ENCODE measurements at places on chromosomes 1 and 21.

DNA sequence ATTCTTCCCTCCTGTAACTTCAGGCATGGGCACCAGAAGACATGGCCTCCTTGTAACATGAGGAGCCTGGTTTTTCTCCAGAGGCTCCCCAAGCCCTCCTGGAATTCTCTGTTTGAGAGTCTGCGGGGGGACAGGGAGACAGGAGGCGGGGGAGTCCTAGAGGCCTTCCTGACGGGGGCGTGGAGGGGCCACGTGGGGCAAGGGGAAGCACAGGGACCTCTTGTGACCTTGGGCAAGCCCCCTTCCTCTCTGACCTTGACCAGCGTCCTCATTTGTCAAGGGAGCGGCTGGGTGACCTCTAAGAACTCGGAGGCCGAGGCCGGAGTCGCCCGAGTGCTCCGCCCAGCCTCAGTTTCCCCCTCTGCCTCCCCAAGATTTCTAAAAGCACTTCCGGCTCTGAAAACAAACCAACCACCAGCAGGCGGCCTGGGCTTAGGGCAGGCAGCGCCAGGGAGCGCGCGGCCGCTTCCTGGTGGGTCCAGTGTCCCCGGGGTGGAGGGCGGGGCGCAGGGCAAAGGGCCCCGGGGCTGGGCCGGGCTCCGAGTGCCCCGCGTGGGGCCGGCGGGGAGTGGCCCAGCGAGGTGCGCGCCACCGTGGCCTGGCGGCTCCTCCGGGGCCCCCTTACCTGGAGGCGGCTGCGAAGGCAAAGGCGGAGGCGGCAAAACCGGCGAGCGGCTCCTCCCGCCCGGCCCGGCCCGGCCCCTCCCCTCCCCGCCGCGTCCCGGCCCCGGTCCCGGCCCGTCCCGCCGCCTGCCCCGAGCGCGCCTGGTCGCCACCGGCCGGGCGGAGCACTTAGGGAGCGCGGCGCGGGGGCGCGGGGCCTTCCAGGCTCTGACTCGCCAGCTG, at the start of gene TMCO4:
TMCO4 (minus strand) TSS at position 687 of the 846 bp plus-strand sequence. CDS start 19,158 bp downstream, outside the sequence.
- no peaks in the 10 kb centered on the region for H3K36me3 ChIP-seq
- H3K4me1 ChIP-seq = peaks cover 13% of the 10 kb centered on the region
- H3K4me3 ChIP-seq = peak within 1 kb of the TSS; percentile 70
- H3K27ac ChIP-seq = peak within 1 kb of the TSS; percentile 84

- no peak for DNase-seq
- H3K4me1 ChIP-seq = no peaks in the 10 kb centered on the region
- no peak overlapping the region for H3K4me3 ChIP-seq
- H3K27me3 ChIP-seq = no peaks in the 10 kb centered on the region
Measured at GRCh38 chr1:56522680-56523079, 56.7 kb downstream of the PLPP3 start.

GRCh38 chr21:46165098-46165497, 9.7 kb upstream of the FTCD start:
- no peak overlapping the region for H3K4me3 ChIP-seq
- no peaks in the 10 kb centered on the region for H3K4me1 ChIP-seq
- DNase-seq = no peak
- no peak overlapping the region for H3K27ac ChIP-seq
- no peaks in the 10 kb centered on the region for H3K36me3 ChIP-seq
- H3K27me3 ChIP-seq = no peaks in the 10 kb centered on the region

- H3K4me3 ChIP-seq = no peak overlapping the region
- DNase-seq = no peak
- H3K27me3 ChIP-seq = no peaks in the 10 kb centered on the region
Measured at GRCh38 chr1:238681021-238681420, 705.3 kb upstream of the CHRM3 start.

- H3K4me3 ChIP-seq = peak overlapping the region; percentile 85
- peak overlapping the region; percentile 96 for H3K27ac ChIP-seq
- DNase-seq = no peak
- H3K36me3 ChIP-seq = no peaks in the 10 kb centered on the region
Measured at GRCh38 chr1:48472638-48473037, 634 bp upstream of the SPATA6 start.

GRCh38 chr1:38865112-38865715, 5.6 kb upstream of the RRAGC start:
- H3K27ac ChIP-seq = no peak overlapping the region
- no peak for DNase-seq
- H3K27me3 ChIP-seq = no peaks in the 10 kb centered on the region
- H3K4me1 ChIP-seq = no peaks in the 10 kb centered on the region

GRCh38 chr1:36771660-36772284, 262.5 kb downstream of the GRIK3 start:
- peaks cover 23% of the 10 kb centered on the region for H3K27me3 ChIP-seq
- peak; percentile 50 for DNase-seq
- no peak overlapping the region for H3K27ac ChIP-seq
- no peaks in the 10 kb centered on the region for H3K36me3 ChIP-seq
- H3K4me3 ChIP-seq = no peak overlapping the region

DNA sequence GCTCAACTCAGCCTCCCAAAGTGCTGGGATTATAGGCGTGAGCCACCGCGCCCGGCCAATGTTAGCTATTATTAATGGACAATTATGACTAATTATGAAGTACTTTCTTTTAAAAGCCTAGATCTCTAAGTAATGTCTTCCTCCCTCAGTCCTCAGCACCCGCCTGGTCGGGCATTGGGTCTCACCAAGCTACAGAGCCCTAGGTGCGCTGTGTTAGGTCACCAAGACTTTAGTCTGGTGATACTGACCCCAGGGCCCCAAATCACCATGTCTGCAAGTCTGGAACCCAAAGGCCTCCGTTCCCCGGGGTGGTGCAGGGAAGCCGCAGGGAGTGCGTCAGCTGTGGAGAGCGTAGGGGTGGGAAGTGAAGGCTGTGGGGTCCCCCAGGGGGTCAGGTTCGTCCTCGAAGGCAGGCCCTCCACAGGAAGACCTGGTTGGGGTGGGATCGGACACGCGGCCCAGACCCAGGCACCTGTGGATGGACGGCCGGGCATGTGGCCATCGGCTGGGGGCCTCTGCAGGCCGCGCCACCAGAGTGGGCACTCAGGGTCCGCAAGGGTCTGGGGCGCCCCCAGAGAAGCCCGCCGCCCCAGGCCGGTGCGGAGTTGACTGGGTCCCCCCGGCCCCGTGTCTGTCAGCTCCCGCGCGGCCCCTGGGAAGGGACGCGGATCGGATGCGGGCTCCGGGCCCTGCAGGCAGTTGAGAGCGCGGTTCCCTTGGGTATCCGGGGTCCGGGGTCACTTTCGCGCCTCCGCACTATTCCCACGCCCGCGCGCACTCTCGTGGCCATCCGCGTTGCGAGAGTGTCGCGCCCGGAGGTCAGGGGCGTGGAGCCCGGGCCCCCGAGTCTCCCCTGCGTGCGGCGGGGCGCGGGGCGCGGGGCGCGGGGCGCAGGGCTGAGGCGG, 710 bp upstream of the PDXK start:
- DNase-seq = no peak
- peak overlapping the region; percentile 83 for H3K27ac ChIP-seq
- H3K36me3 ChIP-seq = no peaks in the 10 kb centered on the region
- no peaks in the 10 kb centered on the region for H3K27me3 ChIP-seq
- peak overlapping the region; percentile 94 for H3K4me3 ChIP-seq

- no peaks in the 10 kb centered on the region for H3K27me3 ChIP-seq
- DNase-seq = no peak
- H3K4me3 ChIP-seq = no peak overlapping the region
- peaks cover 13% of the 10 kb centered on the region for H3K4me1 ChIP-seq
- no peaks in the 10 kb centered on the region for H3K36me3 ChIP-seq
- no peak overlapping the region for H3K27ac ChIP-seq
Measured at GRCh38 chr1:94339206-94339927, 78.8 kb upstream of the ABCD3 start.

GRCh38 chr1:66282891-66283621, 250.9 kb upstream of the SGIP1 start:
- peaks cover 26% of the 10 kb centered on the region for H3K4me1 ChIP-seq
- no peak overlapping the region for H3K4me3 ChIP-seq
- H3K36me3 ChIP-seq = no peaks in the 10 kb centered on the region
- no peak for DNase-seq
- no peak overlapping the region for H3K27ac ChIP-seq
- no peaks in the 10 kb centered on the region for H3K27me3 ChIP-seq

- H3K27me3 ChIP-seq = no peaks in the 10 kb centered on the region
- no peak overlapping the region for H3K27ac ChIP-seq
- no peaks in the 10 kb centered on the region for H3K4me1 ChIP-seq
- H3K4me3 ChIP-seq = no peak overlapping the region
- H3K36me3 ChIP-seq = no peaks in the 10 kb centered on the region
- DNase-seq = no peak
Measured at GRCh38 chr1:217895841-217896240, 264.7 kb downstream of the SPATA17 start.

DNA sequence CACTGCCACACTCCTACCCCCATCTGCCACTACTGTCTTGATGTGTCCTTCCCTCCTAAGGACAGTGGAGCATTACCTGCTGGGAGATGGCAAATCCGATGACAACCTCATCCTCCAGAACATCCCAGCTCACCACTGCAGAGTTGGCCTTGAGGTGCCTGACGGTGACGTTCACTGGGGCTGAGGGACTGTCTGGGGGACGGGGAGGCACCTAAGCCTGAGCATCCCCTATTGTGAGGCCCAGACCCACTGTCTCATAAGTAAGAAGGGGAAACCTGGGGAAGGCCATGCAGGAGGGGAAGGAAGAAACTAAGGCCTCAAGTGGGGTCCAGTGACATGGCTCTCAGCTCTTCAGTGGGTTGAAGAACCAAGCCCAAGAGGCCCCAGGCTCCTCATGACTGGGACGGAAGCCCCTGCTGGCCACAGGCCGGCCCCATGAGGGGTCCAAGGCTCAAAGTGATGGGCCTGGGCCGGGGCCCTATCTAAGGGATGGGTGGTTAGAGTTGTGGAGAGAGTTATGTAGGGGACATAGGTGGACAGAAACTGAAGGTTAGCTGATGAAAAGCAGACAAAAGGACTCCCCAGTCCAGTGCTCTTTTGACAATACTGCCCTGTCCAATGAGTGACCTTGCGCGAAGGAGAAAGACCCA, 1.8 kb downstream of the FNDC5 start:
- no peak overlapping the region for H3K4me3 ChIP-seq
- H3K36me3 ChIP-seq = peaks cover 7% of the 10 kb centered on the region
- no peak overlapping the region for H3K27ac ChIP-seq

GRCh38 chr21:29250636-29251035, 48.1 kb upstream of the BACH1 start:
- H3K27ac ChIP-seq = no peak overlapping the region
- no peaks in the 10 kb centered on the region for H3K36me3 ChIP-seq
- H3K4me3 ChIP-seq = no peak overlapping the region
- no peak for DNase-seq

DNA sequence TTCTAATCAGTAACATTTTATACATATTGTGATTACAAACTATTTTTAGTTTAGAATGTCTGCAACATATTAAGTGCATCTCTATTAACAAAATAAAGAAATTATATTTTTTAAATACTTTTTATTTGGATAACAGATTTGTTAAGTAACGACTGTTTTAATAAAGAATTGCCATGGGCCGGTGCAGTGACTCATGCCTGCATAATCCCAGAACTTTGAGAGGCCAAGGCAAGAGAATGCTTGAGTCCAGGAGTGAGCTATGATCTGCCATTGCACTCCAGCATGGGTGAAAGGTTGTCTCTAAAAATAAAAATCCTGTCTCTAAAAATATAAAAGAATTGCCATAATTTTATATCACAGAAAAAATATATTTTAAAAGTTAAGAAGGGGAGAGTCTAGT, 4.1 kb downstream of the LRRIQ3 start:
- no peak overlapping the region for H3K27ac ChIP-seq
- H3K27me3 ChIP-seq = no peaks in the 10 kb centered on the region
- no peaks in the 10 kb centered on the region for H3K4me1 ChIP-seq
- no peaks in the 10 kb centered on the region for H3K36me3 ChIP-seq
- DNase-seq = no peak

GRCh38 chr1:110355321-110355720, 16.1 kb downstream of the RBM15 start:
- H3K36me3 ChIP-seq = peaks cover 7% of the 10 kb centered on the region
- DNase-seq = no peak
- no peak overlapping the region for H3K4me3 ChIP-seq

DNA sequence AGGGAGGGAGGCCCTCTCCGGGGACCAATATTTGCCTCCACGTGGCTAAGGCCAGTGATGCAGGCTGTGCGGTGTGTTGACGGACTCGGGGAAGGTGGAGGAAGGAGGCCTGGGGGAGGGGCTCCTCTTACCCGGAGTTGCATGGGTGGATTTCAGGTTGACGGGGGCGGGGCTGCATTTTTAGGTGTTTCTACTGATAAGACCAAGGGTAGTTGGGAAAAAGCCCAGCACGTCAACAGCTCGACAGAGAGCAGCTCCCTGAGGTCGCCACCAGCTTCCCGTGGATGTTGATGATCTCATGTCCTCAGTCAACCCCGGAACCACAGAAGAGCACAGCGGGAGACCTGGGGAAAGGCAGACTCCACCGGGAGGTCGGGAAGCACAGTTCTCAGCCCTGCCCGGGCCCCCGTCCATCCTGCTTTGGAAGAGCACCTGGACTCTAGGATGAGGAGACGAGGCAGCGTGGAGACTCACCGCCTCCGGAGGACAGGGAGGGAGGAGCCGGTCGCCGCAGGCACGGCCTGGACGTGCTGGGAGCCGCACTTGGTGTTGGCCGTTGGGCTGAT, 32.9 kb upstream of the COL6A1 start:
- H3K4me1 ChIP-seq = peaks cover 24% of the 10 kb centered on the region
- H3K36me3 ChIP-seq = no peaks in the 10 kb centered on the region
- H3K27me3 ChIP-seq = no peaks in the 10 kb centered on the region
- H3K27ac ChIP-seq = no peak overlapping the region
- H3K4me3 ChIP-seq = no peak overlapping the region

DNA sequence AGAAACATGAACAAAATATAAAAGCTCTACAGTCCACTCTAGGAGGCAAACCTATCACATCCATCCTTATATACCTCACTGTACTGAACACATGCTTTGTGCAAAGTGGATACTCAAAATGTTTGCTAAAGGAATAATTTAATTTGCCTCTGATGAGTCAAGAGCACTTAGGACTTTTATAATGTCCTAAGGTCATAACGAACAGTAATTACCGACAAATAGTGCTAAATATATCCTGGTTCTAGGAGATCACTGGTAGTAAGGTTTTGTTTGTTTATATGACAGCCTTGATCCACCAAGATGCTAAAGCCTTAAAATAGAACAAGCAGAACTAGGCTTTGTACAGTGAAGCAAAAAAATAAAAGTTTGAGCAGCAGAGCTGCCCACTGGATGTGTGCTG, 70.6 kb downstream of the GADD45A start:
- no peaks in the 10 kb centered on the region for H3K27me3 ChIP-seq
- no peak overlapping the region for H3K4me3 ChIP-seq
- no peaks in the 10 kb centered on the region for H3K36me3 ChIP-seq
- DNase-seq = no peak

- H3K4me1 ChIP-seq = no peaks in the 10 kb centered on the region
- H3K27me3 ChIP-seq = no peaks in the 10 kb centered on the region
- H3K36me3 ChIP-seq = no peaks in the 10 kb centered on the region
- H3K27ac ChIP-seq = no peak overlapping the region
- no peak overlapping the region for H3K4me3 ChIP-seq
Measured at GRCh38 chr1:78292361-78292760, 198.4 kb upstream of the PTGFR start.

DNA sequence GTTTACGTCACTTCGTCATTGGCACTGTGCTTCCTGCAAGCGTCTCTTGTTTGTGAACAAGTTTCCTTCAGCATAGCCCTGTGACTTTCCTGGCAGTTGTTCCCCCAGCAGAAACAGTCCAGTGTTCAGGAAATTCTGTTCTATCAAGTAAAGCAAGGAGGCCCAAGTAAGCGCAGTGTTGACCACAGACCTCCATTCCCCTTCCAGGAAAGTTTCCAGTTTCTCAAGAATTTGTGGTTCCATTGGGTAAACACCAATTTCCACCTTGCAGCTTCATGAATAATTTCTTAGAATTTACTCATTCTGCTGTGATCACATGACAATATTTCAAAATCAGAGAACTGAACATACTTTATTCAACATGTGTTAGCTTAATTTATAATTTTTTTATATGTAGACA, 88.5 kb upstream of the ETV3 start:
- DNase-seq = no peak
- no peaks in the 10 kb centered on the region for H3K36me3 ChIP-seq
- H3K4me1 ChIP-seq = no peaks in the 10 kb centered on the region
- no peak overlapping the region for H3K4me3 ChIP-seq
- no peaks in the 10 kb centered on the region for H3K27me3 ChIP-seq
